ENCODE measurements at places on chromosomes 12 and 14.

GRCh38 chr14:56004786-56005185, 113.4 kb upstream of the PELI2 start:
- DNase-seq, result peak; percentile 34

DNA sequence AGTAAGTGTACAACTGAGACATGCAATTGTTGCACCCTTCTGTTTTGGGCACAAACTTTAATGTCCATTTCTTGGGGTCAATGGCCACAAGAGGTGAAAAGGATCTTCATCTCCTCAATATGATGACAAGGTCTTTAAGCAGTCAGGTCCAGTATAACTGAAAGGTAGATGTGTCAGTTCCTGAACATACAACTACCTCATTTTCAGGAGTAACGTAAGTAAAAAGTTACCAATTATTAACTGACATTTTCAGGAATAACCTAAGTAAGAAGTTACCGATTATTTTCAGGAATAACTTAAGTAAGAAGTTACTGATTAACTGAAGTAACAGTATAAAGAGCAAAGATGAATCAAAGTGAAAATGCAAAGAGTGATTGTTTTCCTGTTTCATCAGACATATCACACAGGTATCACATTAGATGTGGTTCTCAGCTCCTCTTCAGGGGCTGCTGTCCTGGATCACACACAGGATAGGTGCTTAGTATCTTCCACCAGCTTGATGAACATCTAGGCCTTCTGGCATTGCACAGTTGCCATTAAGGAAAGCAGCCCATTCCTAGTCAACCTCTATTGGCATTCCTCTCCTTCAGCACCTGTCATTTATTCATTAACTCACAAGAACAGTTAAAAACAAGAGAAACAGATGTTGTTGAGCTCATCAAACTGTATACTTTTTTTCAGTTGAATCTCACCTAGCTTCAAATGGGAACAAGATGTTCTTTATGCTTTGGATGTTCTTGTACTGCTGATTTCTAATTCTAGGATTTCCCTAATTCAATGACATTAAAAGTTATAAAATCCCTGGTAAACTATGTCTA, 200.0 kb downstream of the FOXG1 start:
- DNase-seq, result no peak

DNA sequence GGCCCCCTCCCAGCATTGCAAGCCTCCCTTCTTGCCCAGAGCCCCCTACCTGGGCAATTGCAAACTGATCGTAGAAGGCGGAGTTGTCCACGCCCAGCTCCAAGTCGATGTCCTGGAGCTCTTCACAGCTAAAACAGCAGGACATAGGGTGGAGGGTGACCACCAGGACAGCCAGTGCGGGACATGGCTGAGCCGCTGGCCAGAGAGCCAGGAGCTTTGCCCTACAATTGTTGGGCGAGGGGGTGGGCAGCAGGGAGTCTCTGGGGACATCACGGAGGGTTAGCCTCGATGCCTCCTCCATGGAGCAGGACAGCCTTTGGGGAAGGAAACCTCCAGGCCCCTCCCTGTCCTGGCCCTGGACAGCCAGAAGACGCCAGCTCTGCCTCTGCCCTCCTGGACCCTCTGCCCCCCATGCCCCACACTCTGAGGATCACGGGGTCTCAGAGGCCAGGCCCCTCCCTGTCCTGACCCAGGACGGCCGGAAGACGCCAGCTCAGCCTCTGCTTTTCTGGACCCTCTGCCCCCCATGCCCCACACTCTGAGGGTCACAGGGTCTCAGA, 9.4 kb downstream of the TMEM179 start:
- no peak for DNase-seq

DNA sequence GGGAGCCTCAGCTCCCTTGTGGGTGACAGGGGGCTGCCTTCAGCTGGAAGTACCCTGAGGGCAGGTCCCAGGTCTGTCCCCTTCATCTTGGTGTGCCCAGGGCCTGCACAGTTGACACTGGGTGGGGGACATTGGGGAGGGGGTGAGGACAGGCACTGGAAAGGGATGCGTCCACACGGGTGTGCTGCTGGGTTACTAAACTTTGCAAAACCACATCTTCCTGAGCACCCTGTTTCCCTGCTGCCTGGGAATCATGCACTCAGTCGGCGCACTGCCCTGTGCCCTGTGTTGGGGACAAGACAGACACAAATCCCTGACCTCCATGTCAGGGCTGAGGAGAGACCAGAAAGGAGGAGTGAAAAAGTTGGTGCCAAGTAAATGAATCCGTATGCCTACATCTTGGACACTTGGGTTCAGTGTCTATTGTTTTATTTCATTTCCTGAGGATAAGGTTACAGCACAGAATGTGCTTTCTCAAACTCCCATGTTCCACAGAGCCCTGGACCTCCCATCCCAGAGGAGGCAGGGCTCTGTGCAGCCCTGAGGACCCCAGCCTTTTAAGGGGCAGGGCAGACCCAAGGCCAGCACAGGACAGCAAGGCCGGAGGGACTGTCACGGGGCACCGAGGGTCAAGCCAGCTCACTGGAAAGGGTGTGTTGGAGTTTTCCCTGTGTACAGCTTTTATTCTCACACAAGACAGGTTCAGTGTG, 2.9 kb upstream of the SLC25A29 start:
- no peak for DNase-seq

DNA sequence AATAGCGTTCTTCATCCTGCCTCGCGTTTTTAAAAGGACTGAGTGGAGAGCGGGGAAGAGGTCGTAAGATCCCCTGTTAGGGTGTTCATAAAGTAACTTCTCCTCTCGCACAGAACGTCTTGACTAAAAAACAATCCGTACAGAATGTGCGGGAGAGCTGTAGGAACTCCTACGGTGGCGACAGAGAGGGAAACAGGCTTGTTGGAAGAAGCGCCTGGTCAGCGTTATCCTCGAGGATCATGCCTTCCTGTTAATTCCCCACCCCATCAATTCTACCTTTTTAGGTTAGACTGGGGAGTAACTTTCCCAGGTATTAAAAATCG, 399 bp upstream of the WASHC4 start:
- no peak for DNase-seq

GRCh38 chr12:127268706-127269425, 998.1 kb upstream of the TMEM132C start:
- DNase-seq, result no peak

- DNase-seq, result no peak
Observed at GRCh38 chr14:52987042-52987441, 36.2 kb upstream of the FERMT2 start.

DNA sequence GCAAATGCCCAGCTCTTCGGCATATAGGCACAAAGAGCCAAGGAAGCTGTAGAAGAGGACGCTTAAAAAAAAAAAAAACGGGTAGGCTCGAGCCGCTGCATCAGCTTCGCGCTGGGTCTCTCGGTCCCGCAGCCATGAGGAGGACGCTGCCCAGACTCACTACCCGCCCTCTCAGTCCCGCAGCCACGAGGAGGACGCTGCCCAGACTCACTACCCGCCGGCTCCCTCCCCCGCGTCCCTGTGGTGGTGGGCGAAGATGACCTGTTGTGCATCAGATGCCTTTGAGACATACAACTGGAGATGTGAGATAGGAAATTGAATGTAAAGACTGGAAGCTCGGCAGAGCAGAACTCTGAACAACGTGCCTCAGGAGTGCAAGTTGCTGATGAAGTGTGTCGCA, 11.4 kb upstream of the SPSB2 start:
- no peak for DNase-seq

- no peak for DNase-seq
Observed at GRCh38 chr14:58755031-58755925, 117.5 kb downstream of the DACT1 start.

DNA sequence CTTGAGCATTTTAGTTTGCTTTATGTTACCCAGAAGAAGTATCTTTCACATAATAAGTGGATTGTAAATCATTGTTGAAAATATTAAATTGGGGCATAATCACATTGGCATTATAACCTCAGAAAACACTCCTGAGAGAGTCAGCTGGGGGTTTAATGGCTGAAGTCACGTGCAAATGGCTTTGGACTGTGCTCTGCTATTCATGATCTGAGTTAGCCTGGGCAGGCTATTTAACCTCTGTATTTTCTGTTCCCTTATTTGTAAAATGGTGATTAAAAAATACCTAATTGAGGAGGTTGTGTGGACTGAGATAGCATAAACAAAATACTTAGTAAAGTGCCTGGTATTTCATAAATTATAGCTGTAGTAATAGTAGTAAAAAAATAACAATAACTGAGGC, 24.9 kb downstream of the KCNA5 start:
- DNase-seq, result no peak

DNA sequence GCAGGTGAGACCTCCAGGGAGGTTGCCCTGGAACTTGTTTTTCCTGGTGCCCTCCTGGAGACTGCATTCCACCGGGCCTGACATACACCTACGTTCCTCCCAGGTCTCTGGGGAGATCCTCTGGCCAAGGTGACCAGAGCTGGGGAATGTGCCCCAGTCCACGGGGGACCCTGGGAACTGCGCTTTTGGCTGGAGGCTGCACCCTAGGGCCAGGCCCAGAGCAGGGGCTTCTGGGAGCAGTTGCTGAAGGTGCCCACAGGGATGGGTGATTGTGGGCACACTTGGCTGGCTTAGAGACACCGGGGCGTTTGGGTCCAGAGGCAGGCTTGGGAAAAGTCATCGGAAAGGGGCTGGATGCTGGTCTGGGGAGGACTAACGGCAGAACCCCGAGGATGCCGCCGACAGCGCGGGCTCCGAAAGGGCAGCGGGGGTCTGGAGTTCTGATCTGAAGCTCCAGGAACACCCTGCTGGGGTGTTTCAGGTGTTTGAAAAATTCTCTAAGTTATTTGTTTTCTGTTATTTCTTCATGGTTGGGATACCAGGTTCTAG, 36.5 kb upstream of the TDRD9 start:
- DNase-seq, result peak; percentile 27

DNA sequence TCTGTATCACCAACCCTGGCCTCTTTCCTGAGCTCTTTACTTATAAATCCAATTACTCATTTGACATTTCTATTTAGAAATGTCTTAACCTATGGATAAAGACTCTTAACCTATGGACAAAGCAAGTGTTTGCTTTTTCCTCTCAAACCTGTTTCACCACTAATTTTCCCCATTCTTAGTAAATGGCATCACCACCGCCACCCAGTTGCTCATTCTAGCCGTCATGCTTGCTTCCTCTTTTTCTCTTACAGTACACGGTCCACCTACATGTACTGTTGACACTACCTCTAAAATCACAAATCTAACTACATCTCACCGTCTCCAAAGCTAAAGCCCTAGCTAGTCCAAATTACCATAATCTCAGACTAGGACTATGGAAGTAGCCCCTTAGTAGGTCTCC, 60.0 kb downstream of the CAPS2 start:
- no peak for DNase-seq

GRCh38 chr12:108804271-108804953, 53.0 kb downstream of the SSH1 start:
- DNase-seq, result peak; percentile 44

GRCh38 chr14:21867541-21867940, 193.9 kb upstream of the OR4E1 start:
- DNase-seq, result no peak

DNA sequence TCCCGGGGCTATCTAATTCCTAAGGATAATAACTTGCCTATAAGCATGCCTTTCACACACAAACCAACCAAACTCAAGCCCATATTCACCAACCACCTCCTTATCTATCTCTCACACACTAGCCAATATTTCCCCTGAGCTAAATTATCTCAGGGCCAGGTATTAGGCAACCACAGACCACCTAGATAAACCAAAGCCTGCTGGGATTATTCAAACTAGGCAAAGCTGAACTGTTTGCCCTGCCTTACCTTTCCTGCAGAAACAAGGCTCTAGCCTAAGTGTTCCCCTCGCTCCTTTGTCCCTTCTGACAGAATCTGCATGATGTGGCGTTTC, 114.7 kb upstream of the EEA1 start:
- DNase-seq, result no peak

- DNase-seq, result no peak
Observed at GRCh38 chr14:55519473-55520080, 60.4 kb upstream of the KTN1 start.

DNA sequence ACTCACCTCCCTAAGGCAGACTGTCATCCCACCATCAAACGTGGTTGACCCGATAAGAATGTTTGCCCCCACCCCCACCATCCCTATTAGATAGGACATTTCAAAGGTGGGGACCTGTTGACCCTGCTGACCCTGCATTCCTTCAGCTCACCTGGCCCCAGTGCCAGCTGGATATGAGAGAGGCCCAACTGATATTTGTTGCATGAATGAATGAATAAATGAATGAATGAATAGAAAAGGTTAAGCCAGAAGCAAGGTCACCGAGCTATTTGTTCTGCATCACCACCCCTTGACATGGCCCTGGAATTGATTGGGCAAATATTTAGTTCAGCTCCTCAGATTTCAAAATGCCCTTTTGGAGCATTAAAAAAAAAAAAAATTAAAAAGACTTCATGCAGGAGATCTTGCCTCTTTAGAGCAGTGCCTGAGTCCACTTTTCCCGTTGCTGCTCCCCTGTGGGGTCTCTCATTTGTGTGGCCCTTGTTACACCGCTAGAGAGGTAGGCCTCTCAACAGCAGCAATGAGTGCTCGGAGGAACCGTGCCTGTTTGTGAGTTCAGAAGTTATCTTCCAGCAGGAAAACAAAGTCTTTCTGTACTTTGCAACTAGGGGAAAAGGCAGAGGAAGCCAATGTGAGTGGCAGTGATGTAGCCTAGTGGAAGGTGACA, 8.5 kb upstream of the SERPINA5 start:
- no peak for DNase-seq

DNA sequence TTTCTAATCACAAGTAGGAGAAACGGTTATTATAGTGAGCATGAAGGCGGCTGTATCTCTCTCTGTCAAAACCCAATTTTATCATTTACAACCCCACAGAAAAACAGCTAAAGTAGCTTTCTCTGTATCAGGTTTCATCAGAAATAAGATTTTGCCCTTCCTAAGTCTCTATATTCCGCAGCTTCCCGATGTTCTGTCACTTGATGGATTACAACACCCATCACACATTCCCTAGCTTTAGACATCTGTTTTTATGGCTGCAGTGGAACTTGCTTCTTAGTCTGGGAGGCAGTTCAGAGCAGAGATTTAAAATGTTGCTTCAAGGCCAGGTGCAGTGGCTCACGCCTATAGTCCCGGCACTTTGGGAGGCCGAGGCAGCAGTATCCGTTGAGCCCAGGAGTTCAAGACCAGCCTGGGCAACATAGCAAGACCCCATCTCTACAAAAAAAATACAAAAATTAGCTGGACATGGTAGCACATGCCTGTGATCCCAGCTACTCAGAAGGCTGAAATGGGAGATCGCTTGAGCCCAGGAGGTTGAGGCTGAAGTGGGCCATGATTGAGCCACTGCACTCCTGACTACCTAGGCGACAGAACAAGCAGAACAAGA, 27.6 kb upstream of the FOXN3 start:
- DNase-seq, result no peak

DNA sequence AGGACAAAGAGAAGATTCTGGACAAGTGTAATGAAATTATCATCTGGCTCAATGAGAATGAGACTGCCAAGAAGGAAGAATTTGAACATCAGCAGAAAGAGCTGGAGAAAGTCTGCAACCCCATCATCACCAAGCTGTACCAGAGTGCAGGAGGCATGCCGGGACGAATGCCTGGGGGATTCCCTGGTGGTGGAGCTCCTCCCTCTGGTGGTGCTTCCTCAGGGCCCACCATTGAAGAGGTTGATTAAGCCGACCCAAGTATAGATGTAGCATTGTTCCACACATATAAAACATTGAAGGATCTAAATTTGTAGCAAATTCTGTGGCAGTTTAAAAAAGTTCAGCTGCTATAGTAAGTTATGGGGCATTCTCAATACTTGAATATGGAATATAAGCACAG, 174.3 kb upstream of the CCND2 start:
- DNase-seq, result no peak

Data from mucosa of gallbladder (tissue), 1 donor.